ENCODE measurements at places on chromosomes 7 and 10. TPM values are rescaled to one million over a fixed set of nuclear protein-coding genes. Genes with fewer than 3 reads are reported as not detected.
A peak's percentile ranks its signal among the peaks of the same experiment; 100 is the strongest.

DNA sequence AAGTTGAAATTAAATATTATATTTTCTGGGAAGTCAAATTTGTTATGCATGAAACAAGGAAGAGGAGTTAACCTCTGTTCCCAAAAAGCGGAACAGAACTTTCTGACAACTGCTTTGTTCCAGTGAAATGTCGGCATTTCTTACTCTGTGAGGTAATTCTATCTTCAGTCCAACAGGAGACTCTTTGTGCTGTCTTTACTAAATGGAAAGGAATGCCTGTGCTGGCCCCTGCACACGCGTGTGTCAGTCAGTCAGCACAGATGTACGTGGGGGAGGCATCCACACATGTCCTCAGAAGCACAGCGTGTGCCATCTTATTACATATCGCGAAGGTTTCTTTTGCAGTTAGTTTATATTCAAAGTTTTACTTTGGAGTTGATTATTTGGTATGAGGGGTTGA is 37.5 kb downstream of the NET1 start:
- DNase-seq: no peak

AKR1C8 gene
- 0.33 TPM for polyA plus RNA-seq

GRCh38 chr7:116951366-116952292 is 1.7 kb upstream of the ST7 start:
- DNase-seq: peak; percentile 28

- no peak for DNase-seq
Measured at GRCh38 chr7:148456351-148456750, 134.2 kb upstream of the C7orf33 start.

RHEB gene
- polyA plus RNA-seq: 88.1 TPM

- no peak for DNase-seq
Measured at GRCh38 chr10:71314694-71315225, 4.3 kb upstream of the SLC29A3 start.

CYP2C8 gene
- 3.9 TPM for polyA plus RNA-seq

DNA sequence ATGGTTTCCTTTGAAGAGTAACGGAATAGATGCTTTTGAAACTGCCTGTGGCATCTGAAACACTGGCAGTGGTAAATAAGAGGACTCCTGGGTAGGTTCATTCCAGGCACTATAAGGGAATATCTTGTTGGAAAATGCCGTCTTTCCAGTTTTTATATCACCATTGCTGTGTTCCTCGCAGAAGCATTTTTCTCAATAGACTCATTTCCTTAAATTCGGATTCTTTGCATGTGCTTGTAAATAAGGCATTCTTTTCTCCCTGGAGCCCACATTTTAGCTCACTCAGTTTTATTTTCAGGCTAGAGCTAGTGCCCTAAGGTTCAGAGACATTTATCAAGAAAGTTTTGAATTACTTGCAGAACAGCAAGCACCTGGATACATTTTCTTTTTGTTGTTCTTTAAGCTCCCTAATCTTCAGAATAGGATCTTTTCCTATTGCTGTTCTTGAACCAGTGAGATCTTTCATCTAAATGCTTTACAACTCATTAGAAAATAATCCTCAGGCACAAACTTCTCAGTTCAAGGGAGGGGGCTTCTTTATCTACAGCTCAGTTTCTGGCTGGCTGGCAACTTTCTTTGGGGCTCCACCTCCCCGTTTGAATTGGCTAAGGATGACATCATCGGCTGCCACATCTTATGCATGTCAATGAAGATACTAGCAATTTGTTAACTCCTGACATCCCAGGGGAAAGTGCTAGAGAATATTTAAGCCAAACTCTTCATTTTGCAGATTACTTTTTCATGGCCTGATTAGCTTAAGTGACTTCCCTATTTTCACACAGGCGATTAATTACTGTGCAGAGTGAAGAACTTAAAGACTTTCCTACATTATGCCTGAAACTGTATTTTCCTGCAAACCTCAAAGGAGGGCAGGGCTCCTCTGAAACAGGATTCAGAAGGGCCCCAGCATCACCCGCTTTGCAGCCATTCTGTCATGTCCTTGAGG is 133.7 kb upstream of the RSU1 start:
- no peak for DNase-seq

TAS2R3 gene
- 0.40 TPM for polyA plus RNA-seq

DNA sequence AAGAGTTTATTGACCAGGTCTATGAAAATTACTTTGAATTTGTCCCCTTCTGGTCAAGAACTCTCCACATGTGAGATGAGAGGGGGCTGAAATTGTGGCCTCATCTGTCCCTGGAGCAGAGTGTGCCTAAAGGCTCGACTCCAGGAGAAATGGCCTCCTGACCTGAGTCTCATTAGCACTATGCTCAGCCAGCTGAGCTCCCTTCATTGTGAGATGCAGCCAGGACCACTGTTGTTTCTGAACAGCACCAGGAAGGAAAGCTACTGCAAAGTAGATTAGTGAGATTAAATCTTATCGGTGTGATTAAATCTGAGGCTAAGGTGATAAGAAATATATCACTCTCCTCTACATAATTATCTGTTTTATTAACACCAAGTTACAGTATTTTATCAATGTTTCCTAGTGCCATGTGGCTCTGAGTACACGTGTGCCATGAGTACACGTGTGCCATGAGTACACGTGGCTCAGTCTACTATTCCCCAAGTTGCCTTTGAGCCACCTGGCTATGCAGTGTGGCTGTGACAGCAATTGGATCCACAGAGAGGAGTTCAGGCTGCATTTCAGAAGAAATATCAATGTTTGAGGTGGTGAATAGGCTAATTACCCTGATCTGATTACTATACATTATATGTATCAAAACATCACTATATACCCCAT is 126.9 kb downstream of the IPMK start:
- DNase-seq: no peak

- DNase-seq: no peak
Measured at GRCh38 chr7:99296471-99296870, 23.8 kb downstream of the MYH16 start.

THAP5 gene
- polyA plus RNA-seq: 29.9 TPM

- DNase-seq: no peak
Measured at GRCh38 chr10:75505840-75506506, 74.5 kb downstream of the LRMDA start.

- no peak for DNase-seq
Measured at GRCh38 chr7:70805360-70805759, 326.6 kb upstream of the GALNT17 start.

DNA sequence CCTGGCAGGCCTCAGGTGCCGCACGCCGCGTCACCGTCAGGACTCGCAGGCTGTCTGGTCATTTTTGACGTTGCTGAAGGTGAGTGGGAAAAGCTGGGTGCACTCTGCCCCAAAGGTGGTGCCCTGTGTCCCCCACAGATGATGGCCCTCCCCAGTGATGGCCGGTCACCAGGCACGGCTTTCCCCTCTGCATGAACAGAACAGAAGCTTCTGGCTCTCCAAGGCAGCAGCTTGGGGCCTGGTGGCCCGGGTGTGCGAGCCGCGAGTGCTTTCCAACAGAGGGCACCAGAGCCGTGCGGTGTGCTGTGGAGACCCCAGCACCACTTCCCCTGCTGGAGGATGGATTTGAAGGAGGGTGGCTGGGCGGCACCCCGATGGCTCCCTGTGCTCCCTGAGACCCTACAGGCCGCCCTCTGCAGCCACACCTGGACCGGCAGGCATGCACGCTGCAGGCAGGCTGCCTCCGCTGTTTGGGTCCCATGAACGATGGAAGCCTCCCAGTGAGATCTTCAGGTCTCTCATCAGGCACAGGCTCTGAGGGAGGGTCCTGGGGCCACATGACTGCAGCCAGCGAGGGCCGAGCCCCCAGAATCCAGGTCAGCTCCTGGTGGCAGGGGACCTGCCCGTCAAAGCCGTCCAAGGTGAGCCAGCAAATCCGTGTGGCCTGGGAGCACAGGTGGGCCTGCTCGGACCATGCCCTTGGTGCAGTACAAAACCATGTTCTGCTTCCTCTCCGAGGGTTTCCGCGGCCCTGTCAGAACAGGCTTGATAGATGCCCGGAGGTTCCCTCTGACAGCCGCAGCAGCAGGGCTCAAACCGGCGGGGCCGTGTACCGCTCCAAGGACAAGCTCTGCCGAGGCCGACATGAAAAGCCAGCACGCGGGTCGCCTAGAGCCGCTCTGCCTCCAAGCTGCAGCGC is 195.4 kb downstream of the EBF3 start:
- DNase-seq: peak; percentile 9

DNA sequence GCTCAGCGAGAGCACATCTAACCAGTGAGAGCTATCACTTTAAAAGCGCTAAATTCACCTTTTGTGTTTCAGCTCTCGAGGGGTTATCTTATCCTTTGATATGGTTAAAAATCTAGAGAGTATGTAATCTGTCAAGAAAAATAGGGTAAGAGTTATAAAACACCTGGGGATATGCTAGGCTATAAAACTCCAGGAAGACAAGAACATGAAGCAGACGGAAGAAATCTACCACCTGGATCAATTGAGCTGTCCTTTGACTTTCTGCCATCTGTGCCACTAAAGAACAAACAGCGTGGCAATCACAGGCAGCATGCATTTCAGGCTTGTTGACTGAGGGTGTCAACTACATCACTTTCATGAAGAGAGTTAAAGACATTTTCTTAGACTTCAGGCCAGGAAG is 83.1 kb downstream of the ZNF248 start:
- DNase-seq: no peak

PAOX gene
- polyA plus RNA-seq: 91.5 TPM

- DNase-seq: no peak
Measured at GRCh38 chr10:19096501-19097073, 48.0 kb downstream of the MALRD1 start.

DNA sequence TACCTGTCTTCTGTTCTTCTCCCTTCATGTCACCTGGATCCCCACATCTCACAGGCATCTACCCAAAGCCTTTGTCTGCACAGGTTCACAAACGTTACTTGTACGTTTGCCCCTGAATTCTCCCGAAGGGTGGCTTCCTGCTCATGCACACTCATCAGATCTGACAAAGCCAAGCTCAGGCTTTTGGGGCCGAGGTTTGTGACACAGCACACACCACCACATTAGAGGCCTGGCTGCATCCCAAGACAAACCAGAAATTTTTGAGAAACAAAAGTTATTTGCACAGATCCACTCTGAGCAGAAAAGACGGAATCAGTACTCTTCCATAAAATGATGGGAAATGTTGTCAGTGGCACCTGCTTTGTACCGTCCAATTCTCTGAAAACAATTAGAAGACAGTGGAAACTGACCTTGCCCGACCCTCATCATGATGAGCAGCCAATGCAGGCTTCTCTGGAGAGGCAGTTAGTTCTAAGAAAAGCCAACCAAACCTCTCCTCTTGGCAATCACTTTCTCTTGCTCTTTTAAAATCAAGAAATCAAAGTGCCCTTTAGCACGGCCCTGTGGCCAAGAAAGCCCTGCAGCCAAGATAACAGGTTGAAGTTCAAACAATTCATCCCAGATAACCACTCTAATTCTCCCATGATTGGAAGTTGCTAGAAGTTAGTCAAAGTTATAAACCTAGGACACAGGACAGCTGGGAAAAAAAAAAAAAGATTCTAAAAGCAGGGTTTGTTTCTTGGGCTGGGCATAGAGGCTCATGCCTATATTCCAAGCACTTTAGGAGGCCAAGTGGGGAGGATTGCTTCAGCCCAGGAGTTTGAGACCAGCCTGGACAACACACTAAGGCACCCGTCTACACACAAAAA is 13.6 kb upstream of the SVIL start:
- DNase-seq: peak; percentile 51

GRCh38 chr10:92074126-92074887 is 150.7 kb downstream of the BTAF1 start:
- DNase-seq: no peak

DNA sequence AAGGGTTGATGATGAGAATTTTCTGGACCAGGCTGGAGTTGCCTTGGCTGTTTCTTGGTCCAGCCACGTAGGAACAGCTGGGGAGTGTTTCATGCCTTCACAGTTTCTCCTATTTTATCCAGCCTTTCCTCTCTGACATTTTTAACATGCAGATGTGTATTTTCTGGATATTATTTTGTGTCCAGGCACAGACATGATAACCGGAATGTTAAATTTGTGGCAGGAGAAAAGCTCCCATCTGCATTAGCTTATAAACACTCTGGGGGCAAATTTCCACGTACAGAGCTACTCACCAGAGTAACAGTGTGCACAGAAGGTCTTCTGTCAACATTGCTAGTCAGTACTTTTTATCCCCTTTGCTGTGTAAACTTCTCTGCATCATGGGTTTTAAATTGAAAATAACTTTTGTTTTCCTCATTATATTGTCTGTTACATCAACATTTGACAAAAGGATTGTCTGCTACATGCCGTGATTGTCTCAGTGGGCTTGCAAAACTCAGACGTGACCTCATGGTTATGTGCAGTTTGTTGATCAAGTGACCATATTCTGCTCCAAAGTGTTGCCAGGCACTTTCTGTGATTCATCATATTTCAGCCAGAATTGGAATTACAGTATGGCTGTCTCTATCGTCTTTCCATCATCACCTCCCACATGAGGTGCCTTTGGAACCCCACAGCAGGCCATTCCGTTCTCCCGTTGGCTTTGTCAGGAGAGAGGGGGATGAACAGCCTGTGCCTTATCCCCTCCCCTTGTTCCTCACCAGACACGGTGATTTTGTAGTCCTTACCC is 41.4 kb downstream of the INSYN2A start:
- DNase-seq: no peak

HOXA9 gene
- polyA plus RNA-seq: 1.0 TPM
